DMS 273 treated with DMSO at 0.1 percent for 48 hours (cell line): ENCODE measurements at places on chromosomes 7 and 10.

DNA sequence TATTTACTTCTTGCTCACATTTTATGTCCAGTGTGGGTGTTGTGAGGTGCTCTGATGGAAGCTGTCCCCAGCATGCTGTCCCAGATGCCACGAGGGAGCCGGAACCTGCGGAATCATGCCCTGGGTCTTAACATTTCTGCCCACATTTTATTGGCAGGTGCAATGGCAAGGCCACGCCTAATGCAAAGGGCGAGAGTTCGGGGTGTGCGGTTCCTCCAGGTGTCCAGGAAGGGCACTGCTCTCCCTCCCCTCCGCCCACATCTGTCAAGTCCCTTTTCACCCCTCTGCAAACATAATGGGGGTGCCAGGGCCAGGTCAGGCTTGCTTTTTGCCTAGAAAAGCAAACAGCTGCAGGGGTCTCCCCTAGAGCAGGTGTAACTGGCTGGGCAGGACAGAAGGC is 16.4 kb downstream of the PDAP1 start:
- DNase-seq: no peak

- DNase-seq: no peak
Observed at GRCh38 chr10:79482304-79482703, 30.0 kb upstream of the EIF5AL1 start.

GRCh38 chr10:67140641-67141040 is 214.8 kb downstream of the LRRTM3 start:
- DNase-seq: no peak

GRCh38 chr7:129569811-129570215 is 41.7 kb upstream of the NRF1 start:
- DNase-seq: no peak

DNA sequence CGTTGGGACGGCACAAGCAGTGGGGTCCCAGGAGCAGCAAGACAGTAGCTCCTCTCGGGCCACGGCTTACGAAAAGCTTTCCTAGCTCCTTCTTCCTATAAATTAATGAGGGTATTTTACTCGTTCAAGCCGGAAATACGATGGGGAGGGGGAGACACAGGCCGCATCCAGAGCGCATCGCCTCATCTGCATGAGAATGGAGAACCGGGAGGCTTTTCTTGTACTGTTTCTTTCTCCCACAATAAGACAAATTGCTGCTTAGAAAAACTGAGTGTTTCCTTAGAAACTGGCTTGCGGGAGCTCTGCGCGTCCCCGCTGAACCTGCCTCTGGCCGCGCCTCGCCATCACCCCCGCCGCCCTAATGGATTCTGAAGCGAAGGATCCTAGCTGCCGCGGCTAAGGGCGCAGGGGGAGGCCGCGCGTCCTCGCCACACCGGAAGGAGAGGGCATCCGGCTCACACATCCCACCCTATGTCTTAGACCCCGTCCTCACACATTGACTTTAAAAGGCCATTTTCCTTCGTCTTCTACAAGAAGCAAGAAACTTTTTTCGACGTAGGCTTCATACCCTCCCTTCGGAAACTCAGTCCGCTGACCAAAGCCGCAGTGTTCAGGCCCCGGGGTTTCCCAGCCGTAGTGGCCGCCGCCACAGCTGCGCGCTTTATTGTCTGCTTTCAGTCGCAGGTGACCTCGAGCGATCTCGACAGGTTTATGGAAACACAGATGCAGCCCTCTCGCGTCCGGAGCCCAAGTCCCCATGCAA is 8.8 kb downstream of the NXPH1 start:
- DNase-seq: no peak

DNA sequence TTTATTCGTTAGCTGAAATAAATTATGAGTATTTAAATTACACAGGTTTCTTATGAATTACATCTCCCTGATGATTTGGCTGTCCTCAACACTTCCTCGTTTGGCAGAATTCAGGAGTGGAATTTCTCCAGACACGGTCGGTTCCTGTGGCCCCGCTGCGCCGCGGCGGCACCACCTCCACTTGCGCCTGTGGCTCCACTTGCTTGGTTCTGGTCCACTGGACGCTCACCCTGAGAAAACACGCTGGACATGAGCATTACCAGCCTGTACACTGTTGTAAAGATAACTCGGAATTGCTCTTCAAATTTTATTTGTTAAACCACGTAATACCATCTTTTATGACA is 85.3 kb downstream of the ZNF33B start:
- no peak for DNase-seq

DNA sequence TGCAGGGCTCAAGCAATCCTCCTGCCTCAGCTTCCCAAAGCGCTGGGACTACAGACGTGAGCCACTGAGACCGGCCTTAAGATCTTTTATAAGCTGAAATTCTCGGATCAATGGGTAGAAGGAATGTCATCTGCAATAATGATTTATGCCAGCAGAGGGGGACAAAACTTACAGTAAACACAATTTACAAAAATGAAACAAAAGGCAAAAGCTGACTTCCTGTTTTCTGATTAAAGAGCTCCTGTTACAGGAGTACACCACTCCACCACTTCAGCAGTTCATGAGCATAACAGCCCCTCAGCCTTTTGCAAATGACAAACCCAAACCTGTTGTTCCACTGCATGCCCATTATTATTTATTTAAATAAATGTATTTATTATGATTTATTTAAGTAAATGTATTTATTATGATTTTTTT is 88.5 kb upstream of the ATP6V0A4 start:
- DNase-seq: peak; percentile 33

DNA sequence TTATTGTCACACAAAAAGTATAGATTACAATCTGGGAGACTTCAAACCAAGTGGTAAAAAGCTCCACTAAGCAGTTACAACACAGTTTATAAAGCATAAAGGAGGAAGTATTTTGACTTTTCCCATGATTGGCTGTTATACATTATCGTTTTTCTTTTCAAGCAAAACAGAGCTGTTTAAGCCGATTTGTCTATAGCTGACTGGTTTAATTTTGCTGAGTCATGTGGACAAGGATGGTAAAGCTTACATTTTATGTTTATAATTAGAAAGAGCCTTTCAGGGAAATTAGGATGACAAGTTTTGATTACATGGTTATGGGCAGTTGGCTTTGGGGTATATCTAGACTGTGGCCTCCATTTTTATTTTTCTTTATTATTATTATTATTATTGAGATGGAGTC is 152.5 kb upstream of the STK17A start:
- no peak for DNase-seq

DNA sequence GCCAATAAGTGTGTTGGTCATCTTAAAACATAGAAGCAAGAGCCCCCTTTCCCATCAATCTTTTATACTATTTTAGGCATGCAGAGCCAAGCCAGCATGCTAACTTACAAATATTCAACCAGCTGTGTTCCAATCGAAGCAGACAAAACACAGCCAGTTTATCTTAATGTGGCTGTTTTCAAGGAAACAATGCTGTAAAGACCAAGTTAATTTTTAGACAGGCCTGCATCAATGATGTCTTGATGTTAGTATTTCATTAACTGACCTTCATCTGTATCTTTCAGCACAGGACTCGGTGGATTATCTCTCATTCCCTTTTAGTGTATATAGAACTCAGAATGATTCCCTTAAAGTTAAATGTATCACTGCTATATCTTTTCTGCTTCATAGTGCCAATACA is 262.0 kb upstream of the ZWINT start:
- DNase-seq: no peak

DNA sequence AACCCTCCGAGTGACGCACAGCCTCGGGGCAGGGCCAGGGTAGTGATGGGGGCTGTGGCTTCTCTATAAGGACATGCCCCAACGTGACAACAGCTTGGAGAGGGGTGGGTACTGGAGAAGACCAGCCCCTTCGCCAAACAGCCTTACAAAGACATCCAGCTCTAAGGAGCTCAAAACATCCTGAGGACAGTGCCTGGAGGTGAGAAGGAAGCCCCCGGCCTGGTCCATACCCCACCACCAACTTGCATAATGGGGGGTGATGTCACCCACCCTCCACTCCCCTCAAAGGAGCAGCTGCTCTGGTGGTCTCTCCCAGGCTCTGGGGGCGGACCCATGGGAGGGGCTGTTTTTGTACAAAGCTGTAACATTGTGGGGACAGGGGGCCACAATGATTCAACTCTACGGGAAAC is 15.1 kb downstream of the PRSS2 start:
- DNase-seq: no peak

DNA sequence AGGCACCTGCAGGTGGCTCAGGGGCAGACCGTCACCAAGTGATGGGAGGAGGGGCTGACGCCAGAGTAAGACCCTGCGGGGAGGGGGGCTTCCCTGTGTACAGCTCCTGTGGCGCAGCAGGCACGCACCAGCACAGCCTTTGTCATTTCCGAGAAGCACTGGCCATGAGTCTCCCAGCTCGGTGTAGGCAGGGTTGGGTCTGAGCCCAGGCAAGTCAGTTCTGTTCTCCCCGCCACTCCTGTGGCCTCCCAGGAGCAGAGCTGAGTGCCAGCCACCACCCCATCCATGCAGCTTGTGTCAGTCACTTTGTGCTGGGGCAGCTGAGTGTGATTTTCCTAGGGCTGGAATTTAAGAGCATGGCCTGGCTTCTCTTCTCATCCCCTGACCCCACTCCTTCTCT is 13.2 kb downstream of the CPSF4 start:
- no peak for DNase-seq

- peak; percentile 64 for DNase-seq
Observed at GRCh38 chr10:48287417-48288391, 13.2 kb upstream of the FRMPD2 start.

DNA sequence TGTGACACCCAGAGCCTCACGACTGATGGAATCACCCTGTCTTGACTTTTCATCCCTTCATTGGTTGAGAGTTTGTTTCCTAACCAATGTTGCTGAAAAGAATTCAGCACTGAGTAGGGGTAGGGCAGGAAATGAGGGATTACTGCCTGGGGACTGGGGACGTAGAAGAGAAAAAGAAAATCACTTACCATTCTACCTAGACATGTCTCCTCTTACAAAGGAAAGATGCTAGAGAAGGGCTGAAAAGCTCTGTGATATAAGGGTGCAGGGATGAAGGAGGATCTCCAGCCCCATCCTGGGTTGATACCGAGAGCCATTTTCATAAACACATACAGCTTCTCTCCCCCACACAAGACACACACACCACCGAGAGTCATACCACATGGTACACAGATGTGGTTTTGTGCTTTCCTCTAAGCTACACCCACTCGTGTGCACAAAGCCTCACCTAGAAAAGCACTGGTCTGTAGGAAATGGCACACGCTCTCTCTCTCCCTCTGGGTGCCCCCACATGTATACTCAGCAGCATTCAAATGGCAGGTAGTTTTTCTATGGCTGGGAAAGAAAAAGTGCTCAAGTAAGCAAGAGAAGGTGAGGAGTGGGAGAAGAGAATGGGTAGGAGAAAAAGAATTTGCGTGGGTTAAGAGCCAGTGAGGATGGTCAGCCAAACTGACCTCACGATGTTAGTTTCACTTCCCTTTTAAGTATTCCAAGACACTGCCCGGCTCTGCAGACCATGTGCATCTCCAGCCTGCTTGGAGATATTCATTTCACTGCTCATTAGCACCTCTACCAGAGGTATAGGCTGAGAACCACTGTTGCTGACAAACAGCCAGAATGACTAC is 85.8 kb downstream of the CALD1 start:
- DNase-seq: no peak

DNA sequence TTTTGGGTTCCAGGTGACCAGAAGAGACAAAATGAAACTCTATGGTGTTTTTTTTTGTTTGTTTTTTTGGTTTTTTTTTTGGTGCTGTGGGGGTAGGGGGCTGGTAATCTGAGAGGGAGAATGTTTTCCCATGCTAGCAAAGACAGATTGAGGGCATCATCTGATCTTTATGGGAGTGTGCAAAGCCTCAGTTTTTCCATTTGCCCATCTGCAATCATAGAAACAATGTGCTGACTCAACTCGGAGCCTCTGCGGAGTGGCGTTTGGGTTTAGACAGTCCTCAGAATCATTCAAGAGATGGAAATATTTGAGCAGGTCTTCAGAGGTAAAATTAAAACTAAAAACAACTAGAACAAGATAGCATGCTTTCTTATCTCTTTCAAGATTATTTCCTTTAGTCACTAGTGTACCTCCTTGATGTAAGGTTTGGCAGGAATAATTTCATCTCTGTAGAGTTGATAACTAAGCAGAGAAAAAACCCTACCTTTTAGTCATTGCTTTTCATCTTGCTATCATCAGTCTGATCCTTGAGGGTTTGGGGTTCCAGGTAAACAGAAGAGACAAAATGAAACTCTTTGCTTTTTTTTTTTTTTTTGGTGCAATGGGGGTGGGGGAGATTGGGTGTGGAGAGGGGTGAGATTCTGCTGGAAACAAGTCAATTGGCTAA is 18.0 kb downstream of the CNNM2 start:
- DNase-seq: no peak

DNA sequence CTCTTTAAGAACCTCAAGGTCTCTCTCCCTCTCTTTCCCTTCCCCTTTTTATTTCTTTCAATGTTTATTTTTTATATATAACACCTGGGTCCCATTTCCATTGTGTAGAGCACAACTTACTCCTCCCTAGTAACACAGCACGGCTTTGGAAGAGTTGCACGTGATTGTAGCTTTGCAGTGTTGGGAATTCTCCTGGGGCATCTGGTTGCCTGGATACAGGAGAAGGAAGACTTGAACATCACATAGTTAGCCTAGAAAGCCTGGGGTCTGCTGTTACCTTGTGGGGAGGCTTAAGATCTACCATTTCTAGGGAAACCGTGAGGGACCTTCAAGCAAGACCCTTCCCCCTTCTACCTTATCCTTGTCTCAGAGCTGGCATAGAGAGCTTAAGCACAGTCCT is 41.1 kb upstream of the NFKB2 start:
- no peak for DNase-seq

DNA sequence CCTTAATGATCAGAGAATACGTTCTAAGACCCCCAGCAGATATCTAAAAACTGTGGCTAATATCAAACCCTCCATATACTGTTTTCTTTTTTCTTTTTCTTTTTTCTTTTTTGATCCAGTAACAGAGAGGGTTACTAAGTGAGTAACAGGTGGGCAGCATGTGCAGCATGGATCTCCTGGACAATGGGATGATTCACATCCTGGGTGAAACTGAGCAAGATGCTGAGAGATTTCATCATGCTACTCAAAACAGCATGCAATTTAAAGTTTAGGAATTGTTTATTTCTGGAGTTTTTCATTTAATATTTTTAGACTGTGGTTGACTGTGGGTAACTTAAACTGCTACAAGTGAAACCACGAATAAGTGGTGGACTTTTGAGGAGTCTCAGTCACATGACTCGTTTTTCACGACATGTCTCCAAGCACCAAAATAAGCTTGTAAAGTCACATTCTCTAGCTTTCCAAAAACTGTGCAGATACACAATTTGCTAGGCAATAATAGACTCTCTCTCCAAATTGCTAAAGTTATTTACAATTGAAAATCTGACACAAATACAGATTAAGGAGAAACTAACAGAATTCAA is 716.2 kb downstream of the NXPH1 start:
- DNase-seq: no peak
